ENCODE measurements at places on chromosomes 5 and 9.

DNA sequence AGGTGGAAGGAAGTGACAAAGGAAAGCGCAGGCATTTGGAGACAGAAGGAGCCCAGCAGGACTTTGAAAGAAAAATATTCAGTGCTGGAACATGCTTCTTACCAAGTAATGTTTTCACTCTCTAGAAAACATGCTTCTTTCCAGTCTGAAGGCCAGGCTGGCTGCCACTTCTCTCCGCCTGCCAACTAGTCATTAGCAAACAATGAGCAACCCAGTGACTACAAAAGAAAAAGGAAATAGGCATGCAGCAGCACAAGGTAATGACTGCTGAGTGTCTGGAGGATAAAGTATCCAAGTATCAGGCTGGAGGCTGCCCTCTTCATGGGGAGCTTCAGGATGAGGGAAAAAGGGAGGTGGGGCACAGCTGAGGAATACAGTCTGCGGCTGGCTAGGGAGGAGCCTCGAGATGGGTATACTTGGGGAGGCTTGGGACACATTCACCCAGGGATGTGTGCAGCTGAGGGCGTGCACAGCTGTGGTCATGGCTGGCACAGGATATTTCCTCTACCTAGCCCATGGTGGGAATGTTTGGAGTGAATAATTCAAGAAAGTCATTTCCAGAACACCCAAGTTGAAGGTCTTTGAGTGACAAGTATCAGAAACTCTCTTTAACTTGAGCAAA lies 161.5 kb upstream of the KIF2A start:
- DNase-seq: no peak
- H3K4me3 ChIP-seq: no peak overlapping the region
- no peak overlapping the region for H3K27ac ChIP-seq
- no peaks in the 10 kb centered on the region for H3K4me1 ChIP-seq
- H3K36me3 ChIP-seq: no peaks in the 10 kb centered on the region

DNA sequence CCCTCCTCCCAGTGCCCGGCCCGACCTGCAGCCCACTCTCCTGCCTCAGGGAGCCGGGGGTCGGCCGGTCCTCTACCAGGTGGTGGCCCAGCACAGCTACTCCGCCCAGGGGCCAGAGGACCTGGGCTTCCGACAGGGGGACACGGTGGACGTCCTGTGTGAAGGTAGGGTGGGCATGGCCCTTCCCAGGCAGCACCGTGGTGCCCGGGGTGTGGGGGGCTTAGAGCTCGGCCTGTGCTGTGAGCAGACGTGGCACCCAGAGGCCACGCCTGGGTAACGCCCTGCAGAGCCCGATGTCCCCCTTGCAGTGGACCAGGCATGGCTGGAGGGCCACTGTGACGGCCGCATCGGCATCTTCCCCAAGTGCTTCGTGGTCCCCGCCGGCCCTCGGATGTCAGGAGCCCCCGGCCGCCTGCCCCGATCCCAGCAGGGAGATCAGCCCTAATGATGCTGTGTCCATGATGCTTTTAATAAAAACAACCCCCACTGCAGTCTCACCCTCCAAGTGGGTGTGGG lies 7.2 kb downstream of the ENTPD8 start:
- DNase-seq: no peak
- no peaks in the 10 kb centered on the region for H3K4me1 ChIP-seq
- no peaks in the 10 kb centered on the region for H3K36me3 ChIP-seq
- H3K27me3 ChIP-seq: no peaks in the 10 kb centered on the region

GRCh38 chr5:122081541-122081940 lies 3.5 kb upstream of the LOX start:
- no peak for DNase-seq
- H3K27me3 ChIP-seq: peaks cover 42% of the 10 kb centered on the region
- H3K4me1 ChIP-seq: peaks cover 11% of the 10 kb centered on the region
- no peak overlapping the region for H3K27ac ChIP-seq

- DNase-seq: no peak
- H3K4me3 ChIP-seq: no peak overlapping the region
- H3K27ac ChIP-seq: no peak overlapping the region
- H3K36me3 ChIP-seq: no peaks in the 10 kb centered on the region
Observed at GRCh38 chr5:78755822-78756429, 107.4 kb upstream of the LHFPL2 start.

- no peaks in the 10 kb centered on the region for H3K27me3 ChIP-seq
- no peak for DNase-seq
- no peak overlapping the region for H3K27ac ChIP-seq
- H3K4me1 ChIP-seq: no peaks in the 10 kb centered on the region
- H3K4me3 ChIP-seq: no peak overlapping the region
Observed at GRCh38 chr5:90135779-90136378, 273.7 kb downstream of the CETN3 start.

DNA sequence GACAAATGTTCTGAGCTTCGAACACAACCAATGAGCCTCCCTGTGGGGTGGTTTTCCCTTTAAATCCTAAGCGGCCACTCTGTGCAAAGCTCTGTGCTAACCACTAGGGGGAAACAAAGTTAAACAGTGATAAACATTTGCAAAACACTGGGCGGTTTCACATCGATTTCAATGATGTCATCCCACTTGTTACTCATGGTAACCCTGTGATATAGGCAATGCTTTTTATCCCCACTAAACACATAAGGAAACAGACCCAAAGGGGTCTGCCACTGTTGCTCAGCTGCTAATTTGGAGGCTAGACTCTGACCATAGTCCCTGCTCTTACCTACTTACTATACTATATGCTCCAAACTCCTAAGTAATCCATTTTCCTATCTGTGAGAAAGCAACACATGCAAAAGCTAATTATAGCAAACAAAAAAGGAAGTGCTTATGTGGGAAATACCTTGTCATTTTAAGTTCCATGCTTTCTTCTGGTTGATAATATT lies 57.3 kb downstream of the PTPN3 start:
- peaks cover 4% of the 10 kb centered on the region for H3K4me1 ChIP-seq
- no peaks in the 10 kb centered on the region for H3K36me3 ChIP-seq
- H3K4me3 ChIP-seq: no peak overlapping the region
- H3K27ac ChIP-seq: no peak overlapping the region
- H3K27me3 ChIP-seq: peaks cover 4% of the 10 kb centered on the region
- no peak for DNase-seq

GRCh38 chr5:38710627-38711026 lies 135.2 kb upstream of the OSMR start:
- H3K27ac ChIP-seq: no peak overlapping the region
- H3K4me3 ChIP-seq: no peak overlapping the region
- DNase-seq: no peak
- H3K27me3 ChIP-seq: peaks cover 20% of the 10 kb centered on the region

DNA sequence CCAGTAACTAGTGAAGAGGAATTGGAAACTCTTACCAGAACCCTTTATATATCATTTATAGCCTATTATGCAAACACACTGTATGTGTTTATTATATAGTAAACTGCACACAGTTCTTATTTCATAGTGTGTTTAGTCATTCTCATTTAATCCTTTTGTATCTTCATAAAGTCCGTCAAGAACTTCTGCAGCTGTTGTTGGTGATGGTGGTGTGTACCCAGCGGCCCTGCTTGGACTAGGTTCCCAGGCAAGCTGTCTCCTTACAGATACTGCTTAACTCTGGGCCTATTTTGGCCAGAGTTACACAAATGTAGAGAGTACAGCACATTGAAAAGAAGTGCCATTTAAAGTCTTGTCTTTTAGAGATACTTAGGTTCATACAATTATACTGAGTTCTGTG lies 231.9 kb downstream of the NDUFS4 start:
- H3K36me3 ChIP-seq: no peaks in the 10 kb centered on the region
- H3K4me3 ChIP-seq: no peak overlapping the region
- H3K27ac ChIP-seq: no peak overlapping the region
- no peaks in the 10 kb centered on the region for H3K27me3 ChIP-seq

DNA sequence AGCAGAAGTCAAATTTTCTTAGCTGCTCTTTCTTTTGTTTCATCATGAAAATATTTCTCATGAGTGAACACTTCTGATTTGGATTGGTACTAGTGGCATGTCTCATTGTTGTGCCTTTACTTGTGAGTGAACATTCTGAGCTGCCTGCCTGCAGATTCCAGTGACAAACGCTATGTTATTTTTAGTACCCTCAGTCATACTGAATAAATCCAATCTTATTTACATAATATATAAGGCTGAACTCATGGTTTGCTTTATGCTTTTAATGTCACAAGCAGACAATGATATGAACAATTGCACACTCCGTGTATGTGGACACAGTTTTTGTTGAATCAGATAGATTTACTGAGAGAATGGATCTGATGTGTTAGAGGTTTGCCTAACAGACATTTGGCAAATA lies 67.8 kb downstream of the ACTBL2 start:
- peaks cover 3% of the 10 kb centered on the region for H3K36me3 ChIP-seq
- no peaks in the 10 kb centered on the region for H3K4me1 ChIP-seq
- no peak overlapping the region for H3K4me3 ChIP-seq
- no peak for DNase-seq
- H3K27ac ChIP-seq: no peak overlapping the region

GRCh38 chr5:148179234-148179824 lies 11.0 kb downstream of the SPINK14 start:
- H3K36me3 ChIP-seq: no peaks in the 10 kb centered on the region
- no peak overlapping the region for H3K4me3 ChIP-seq
- no peak for DNase-seq
- H3K27me3 ChIP-seq: peaks cover 18% of the 10 kb centered on the region
